ENCODE measurements at places on chromosomes 3 and 15. TPM values are rescaled to one million over a fixed set of nuclear protein-coding genes. Genes with fewer than 3 reads are reported as not detected.

SRP14 gene
- 391 TPM for total RNA-seq

LDHAL6B gene
- total RNA-seq: not detected

EPHA6 gene
- under 0.01 TPM for total RNA-seq

CD96 gene
- not detected for total RNA-seq

PAK6 gene
- total RNA-seq: not detected

AMOTL2 gene
- 130 TPM for total RNA-seq

CTXN2 gene
- not detected for total RNA-seq

LRTM1 gene
- not detected for total RNA-seq

ILDR1 gene
- not detected for total RNA-seq

MELTF gene
- 1.8 TPM for total RNA-seq

IGSF11 gene
- total RNA-seq: not detected

SCN11A gene
- total RNA-seq: not detected

SEC62 gene
- total RNA-seq: 60.7 TPM

ZNF501 gene
- total RNA-seq: 5.4 TPM

SOX2 gene
- not detected for total RNA-seq

ATP2B2 gene
- not detected for total RNA-seq
